ENCODE measurements at places on chromosomes 16 and 17. TPM values are rescaled to one million over a fixed set of nuclear protein-coding genes. Genes with fewer than 3 reads are reported as not detected.

The KCNJ18 gene
- not detected for polyA plus RNA-seq

The RHBDL3 gene
- polyA plus RNA-seq: 1.3 TPM

The NPIPB9 gene
- polyA plus RNA-seq: 2.4 TPM

The B4GALNT2 gene
- polyA plus RNA-seq: 2.8 TPM

The PRPSAP2 gene
- 49.5 TPM for polyA plus RNA-seq

The FNDC8 gene
- not detected for polyA plus RNA-seq

The PDIA2 gene
- polyA plus RNA-seq: 1.6 TPM

The RHBDL1 gene
- 2.5 TPM for polyA plus RNA-seq

The HEATR9 gene
- polyA plus RNA-seq: not detected

The CCL1 gene
- polyA plus RNA-seq: not detected

The ATP2A1 gene
- polyA plus RNA-seq: 4.8 TPM

The HBQ1 gene
- 0.98 TPM for polyA plus RNA-seq

The TVP23A gene
- polyA plus RNA-seq: 3.8 TPM

The P4HB gene
- 404 TPM for polyA plus RNA-seq

The LDAF1 gene
- polyA plus RNA-seq: 23.4 TPM

The CACNA1G gene
- 8.3 TPM for polyA plus RNA-seq

The PARN gene
- 35.3 TPM for polyA plus RNA-seq

The MRPL58 gene
- 26.1 TPM for polyA plus RNA-seq

- DNase-seq: no peak
Observed at GRCh38 chr16:77637940-77638339, 84.4 kb upstream of the NUDT7 start.

GRCh38 chr17:50189550-50190292, 11.7 kb downstream of the COL1A1 start:
- no peak for DNase-seq

DNA sequence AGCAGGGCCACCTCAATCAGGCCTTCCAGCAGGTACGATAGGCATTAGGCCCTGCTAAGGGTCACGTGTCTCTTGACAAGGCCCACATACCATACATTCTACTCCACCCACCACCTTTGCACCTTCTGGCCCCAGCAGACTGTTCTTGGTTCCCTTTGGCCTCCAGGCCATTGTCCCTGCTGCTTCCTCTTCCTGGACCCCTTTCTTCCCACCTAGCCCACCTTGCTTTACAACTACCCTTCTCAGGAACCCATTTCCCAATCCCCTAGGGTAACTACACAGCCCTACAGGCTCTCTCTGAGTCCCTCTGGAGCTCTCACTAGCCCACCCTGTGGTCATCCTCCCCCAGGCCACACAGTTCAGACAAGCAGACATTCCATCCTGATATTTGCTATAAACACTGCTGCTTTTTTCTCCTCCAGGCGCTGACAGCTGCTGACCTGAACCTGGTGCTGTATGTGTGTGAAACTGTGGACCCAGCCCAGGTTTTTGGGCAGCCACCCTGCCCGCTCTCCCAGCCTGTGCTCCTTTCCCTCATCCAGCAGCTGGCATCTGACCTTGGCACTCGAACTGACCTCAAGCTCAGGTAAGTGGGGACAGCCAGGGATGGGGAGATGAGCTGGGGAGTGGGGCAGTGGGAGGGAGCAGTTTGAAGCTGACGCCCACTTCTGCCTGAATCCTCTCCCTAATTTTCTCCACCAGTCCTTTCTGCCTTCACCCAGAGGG, 1.4 kb upstream of the NRN1L start:
- no peak for DNase-seq

DNA sequence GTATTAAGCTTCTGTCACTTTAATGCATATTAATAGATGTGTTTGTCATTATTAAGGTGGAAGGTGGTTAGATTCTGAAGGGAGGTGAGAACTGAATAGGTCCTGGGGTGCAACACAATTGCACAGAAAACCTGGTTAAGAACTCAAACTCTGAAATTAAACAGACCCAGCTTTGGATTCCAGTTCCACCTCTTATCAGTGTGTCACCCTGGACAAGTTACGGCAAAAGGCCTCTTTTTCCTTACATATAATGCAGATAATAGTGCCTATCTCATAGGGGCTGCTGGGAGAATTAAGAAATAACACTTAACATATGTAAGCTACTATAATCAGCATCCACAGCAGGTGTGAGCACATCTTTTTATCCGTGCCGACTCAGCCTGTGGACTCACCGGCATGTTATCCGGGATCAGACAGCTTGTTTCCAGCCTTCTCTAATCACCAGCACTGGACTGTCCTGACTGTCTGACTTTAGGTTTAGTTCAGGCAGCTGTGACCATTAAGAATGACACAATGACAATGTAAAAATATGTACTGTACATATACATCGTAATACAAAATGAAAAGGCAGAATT, 31.4 kb downstream of the TEX2 start:
- DNase-seq: no peak

- no peak for DNase-seq
Observed at GRCh38 chr16:88649195-88649923, 1.5 kb downstream of the CYBA start.

GRCh38 chr17:10756185-10756584, 26.4 kb upstream of the TMEM220 start:
- no peak for DNase-seq

DNA sequence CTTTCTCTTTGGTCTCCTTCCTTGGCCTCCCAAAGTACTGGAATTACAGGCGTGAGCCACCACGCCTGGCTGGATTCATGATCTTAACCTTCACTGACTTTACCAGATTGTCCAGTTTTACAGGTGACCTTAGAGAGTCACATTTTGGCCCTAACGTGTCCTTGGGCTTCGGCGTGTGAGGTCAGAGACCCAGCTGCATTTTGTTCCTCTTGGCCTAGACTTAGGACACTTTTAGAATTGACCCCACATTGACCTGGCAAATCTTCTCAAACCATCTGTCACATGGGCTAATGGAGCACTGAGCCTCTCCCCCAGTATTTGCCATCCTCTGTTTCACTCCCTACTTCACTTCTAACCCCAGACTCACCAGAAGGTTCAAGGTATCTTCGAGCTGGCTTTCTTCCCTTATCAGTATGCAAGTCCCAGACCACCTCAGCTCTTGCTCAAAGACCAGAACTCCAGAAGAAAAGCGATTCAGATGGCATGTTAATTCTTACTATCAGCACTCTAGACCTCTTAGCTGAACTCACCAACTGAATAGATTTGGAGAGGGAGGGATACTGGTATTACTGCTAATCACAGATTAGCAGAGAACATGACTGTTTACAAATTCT, 1.7 kb upstream of the CYTH1 start:
- no peak for DNase-seq

- no peak for DNase-seq
Observed at GRCh38 chr16:48158296-48158695, 2.5 kb upstream of the ABCC12 start.

DNA sequence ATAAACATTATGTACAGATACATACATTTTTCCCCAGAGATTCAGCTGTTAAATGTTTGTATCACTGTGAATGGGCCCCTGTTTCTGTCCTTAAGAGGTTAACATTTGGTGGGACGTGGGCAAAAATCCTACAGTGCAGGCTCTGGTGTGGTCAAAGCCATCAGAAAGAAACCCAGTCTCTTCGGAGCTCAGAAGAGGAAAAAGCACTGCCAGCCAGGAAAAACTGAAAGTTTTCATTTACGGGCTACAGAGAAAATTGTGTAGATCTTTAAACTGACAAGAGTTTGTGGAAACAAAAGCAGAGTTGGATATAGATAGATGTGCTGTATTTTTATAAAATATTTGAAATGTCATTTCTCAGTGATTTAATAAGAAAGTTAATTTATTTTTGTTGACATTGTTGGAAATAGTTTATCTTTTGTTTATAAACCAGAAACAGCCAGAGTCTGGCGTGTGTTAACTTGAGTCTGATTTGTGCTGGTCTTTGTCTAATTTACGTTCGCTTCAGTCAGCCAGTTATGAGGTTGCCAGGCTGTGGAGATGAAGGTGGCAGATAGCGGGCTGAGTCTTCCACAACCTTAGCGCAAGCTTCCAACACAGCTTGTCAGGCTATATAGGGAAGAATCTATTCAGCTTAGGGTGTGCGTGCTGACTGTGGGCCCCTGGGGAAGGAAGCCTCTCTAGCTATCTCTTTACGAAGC, 9.5 kb upstream of the TEKT3 start:
- DNase-seq: no peak

- DNase-seq: no peak
Observed at GRCh38 chr17:79791735-79792161, 5.1 kb downstream of the CBX8 start.

DNA sequence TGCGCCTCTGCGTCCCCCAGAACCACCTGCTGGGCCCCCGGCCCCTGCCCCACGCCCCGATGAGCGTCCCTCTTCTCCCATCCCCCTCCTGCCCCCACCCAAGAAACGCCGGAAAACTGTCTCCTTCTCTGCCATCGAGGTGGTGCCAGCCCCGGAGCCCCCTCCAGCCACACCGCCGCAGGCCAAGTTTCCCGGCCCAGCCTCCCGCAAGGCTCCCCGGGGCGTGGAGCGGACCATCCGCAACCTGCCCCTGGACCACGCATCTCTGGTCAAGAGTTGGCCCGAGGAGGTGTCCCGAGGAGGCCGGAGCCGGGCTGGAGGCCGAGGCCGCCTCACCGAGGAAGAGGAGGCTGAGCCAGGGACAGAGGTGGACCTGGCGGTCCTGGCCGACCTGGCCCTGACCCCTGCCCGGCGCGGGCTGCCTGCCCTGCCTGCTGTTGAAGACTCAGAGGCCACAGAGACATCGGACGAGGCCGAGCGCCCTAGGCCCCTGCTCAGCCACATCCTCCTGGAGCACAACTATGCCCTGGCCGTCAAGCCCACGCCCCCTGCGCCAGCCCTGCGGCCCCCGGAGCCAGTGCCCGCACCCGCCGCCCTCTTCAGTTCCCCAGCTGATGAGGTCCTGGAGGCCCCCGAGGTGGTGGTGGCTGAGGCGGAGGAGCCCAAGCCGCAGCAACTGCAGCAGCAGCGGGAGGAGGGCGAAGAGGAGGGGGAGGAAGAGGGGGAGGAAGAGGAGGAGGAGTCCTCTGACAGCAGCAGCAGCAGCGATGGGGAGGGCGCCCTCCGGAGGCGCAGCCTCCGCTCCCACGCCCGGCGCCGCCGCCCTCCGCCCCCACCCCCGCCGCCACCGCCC, 5.6 kb upstream of the HSD3B7 start:
- no peak for DNase-seq

GRCh38 chr17:67868176-67868575, 42.9 kb downstream of the BPTF start:
- no peak for DNase-seq

- DNase-seq: no peak
Observed at GRCh38 chr16:11072420-11073153, 128.2 kb downstream of the CLEC16A start.

DNA sequence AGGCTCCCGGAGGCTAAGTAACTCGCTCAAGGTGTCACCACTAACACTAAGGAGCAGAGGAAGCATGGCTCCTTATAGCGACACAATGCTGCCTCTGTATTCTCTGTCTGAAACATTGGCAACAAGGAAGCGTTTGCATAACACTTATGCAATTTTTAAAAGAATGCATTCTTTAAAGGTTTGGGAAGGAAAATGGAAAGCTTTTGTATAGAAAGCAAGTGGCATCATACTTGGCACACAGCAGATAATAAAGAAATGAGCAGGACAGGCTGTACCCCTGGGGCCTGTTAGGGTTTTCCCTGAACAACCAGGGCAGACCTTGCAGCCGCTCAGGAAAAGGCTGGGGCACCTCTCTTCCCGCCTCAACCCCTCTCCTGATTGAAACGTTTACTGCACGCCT, 36.9 kb downstream of the PPL start:
- DNase-seq: no peak

DNA sequence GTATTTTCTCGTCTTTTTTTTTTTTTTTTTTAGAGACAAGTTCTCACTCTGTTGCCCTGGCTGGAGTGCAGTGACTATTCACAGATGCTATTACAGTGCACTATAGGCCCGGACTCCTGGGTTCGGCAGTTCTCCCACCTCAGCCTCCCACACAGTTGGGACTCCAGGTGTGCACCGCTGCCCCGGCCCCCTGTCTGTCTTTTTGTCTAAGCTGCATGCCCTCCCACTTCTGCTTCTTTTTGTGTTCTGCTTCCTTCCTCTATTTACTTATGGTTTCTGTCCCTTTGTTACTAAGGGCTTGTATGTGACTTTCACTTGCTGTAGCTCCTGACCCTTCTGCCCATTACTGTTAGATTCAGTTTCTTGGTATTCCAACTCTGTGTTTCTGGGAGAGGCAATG, 20.5 kb downstream of the SLC7A6 start:
- DNase-seq: no peak

- no peak for DNase-seq
Observed at GRCh38 chr16:56321571-56321970, 103.8 kb downstream of the AMFR start.

DNA sequence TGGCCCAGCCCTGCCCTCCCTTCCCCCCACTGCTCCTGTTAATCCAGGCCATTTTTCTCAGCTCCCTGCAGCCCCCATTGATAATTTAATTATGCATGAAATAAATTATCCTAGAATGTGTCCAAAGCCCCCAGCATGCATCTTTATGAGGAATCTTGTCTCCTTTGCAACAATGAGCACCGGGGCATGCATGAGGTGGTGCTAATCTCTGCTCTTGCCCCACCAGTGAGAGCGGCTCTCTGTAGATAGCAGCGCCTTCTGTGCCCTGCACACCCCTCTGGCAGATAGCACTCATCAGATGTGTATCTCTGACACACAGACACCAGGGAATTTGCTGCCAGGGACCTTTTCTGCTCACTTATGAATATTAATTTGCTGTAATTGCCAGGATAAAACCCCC, 140.2 kb upstream of the CDC42EP4 start:
- no peak for DNase-seq

GRCh38 chr17:11986942-11987329, 10.3 kb downstream of the ZNF18 start:
- DNase-seq: no peak

DNA sequence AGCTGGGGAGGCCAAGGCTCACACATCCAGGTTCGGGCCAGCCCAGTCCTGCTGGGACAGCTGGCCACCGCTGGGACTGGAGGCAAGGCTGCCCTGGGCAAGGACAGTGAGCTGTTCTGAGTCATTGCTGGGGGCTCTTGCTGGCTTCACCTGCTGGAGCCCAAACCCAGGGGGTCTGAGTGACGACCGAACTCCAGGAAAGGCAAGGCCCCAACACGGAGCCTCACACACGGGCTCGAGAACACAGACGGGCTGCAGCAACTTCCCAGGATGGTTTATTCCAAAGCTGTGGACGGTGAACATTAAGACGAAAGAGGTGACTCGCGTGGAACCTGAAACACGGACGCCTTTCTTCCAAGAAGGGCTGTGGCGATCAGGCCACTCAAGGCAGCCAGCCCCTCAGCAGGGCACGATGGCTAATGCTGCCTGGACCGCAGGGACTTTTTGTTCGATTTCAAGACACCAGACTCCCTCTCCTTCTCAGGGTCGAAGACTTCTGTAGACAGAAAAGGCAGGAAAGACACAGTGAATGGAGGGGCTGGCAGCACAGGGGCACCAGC, 21.5 kb downstream of the KDM8 start:
- no peak for DNase-seq

DNA sequence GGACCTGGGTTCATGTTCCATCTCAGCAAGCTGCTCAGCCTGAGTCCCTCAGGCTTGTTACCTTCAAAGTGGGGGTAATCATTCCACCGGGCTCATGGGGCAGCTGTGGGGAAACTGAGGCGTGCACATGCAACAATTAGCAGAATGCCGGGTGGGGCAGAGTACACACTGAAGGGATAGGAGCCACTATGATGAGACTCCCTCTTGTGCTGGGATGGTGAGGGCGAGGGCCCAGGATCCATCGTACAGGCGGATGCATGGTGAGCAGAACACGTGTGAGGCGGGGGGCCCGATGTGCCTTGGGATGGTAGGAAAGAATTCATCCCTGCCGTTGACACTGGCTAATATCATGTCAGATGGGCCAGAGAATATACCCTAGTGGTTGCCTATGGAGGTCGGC, 25.5 kb upstream of the MAP3K14 start:
- DNase-seq: no peak

All from renal cortex interstitium (tissue), 15 donors.